ENCODE measurements at places on chromosomes 3 and 15.

GRCh38 chr3:176937541-176937940, 259.7 kb downstream of the TBL1XR1 start:
- DNase-seq = no peak

DNA sequence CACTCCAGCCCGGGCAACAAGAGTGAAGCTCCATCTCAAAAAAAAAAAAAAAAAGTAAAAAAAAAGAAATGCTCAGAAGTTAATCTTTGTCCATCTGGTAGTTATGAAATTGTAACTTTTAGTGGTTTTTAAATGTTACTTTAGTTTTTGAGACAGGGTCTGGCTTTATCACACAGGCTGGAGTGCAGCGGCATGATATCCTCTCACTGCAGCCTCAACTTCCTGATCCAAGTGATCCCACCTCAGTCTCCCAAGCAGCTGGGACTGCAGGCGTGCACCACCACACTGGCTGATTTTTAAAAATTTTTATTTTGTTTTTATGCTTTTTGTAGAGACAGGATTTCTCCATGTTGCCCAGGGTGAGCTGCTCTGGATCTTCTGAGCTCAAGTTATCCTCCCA, 1.3 kb downstream of the RNU5B-1 start:
- no peak for DNase-seq

DNA sequence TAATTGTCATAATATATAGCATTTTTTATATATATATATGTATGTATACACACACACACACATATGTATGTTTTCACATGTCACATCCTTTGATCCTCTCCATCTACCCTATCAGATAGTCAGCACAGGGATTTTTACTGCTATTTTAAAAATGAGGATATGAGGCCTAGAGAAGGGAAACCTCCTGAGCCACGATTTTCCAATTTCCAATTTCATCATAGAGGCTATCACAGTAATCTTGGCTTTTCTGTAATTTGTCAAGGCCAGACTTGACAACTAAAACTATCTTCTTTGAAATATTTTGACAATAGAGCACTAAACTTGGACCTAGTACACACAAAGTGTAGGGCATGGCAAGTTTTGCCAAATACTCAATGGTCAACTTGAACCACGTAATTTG, 42.5 kb downstream of the IL1RAP start:
- DNase-seq = no peak

GRCh38 chr3:11168881-11169805, 14.8 kb downstream of the HRH1 start:
- DNase-seq = no peak

DNA sequence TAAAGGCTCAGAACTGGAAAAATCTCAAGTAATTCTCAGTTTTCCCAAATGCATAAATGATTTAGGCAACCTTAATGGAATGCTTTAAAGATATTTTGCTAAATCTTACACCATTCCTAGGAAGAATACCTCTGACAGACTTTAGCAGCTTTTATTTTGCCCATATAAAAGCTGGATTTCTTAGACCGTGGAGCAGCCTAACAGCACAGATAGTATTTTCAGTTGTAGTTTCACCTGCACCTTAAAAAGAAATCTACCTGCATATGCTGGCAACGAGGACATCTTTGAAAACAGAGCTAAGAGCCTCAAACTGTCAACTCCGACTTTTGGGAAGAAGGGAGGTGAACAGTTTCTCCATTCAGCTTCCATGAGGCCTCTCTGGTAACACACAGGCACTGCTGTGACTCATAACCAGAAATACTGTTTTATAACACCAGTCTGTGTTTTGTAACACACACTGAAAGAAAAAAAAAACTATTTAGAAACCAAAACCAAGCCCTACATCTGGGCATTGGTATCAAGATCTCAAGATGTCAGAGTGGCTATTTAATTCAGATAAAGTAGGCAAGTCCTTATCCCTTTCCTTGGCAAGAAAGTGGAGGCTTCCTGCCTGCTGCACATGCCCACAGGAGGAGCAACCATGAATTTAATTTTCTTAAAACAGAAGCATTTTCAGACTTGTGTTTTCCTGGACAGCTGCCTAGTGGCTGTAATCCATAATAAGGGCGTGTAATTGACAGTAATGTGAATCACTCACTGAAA, 181.5 kb upstream of the ICE2 start:
- DNase-seq = no peak

DNA sequence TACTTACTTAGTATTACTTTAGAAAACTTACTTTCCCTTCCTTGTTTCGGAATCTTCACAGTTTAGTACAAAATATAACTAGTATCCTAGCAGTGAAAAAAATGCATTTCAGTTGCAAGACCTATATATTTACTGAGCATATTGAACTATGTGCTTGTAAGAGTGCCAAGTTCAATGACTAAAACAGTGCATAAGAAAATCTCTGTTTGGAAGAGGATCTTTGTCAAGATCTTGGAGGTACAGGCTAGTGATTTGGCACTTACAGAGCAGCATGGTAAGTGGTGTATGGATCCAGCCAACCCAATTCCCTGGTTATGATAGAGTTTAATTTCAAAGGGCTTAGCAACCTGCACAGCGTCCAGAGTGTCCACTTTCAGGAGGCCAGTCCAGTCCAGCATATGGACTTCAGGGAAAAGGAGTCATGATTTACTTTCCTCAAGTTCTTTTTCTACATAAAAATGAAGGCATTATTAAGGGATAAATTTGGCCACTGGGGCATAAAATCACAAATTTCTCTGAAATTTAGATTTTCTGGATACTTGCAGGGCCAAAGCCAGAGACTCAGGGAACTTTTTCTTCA, 625.8 kb upstream of the BCHE start:
- no peak for DNase-seq
